ENCODE measurements at places on chromosomes 12 and 14. TPM values are rescaled to one million over a fixed set of nuclear protein-coding genes. Genes with fewer than 3 reads are reported as not detected.

DNA sequence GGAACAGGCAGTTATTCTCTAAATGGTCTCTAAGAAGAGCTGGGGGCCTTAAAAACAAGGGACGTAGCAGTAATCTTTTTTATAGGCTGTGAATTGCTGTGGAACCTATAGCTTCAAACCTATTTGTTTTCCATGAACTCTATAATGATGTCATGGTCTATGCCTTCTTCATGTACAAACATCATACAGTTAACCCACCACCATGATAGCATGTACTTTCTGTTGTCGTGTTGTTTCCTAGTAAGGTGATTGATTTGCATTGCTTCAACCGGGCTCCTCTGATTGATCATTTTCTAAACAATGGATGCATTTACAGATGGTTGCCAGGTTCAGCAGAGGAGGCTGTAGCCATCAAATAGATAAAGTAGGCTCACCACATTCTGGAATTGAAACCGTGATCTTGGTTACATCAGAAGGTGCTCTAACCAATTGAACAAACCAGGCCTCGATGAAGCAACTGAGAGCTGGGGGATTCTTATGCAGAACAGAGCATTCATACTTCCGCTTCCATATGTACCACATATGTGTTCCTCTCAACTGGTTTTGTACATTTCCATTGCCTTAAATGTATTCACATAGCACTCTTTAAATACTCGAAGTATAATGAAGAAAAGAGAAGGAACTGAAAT, 25.6 kb upstream of the PCNX1 start:
- H3K4me3 ChIP-seq: no peak overlapping the region
- no peak for DNase-seq
- H3K27ac ChIP-seq: no peak overlapping the region
- no peaks in the 10 kb centered on the region for H3K4me1 ChIP-seq
- H3K36me3 ChIP-seq: no peaks in the 10 kb centered on the region

CBLN3 gene
- 0.25 TPM for total RNA-seq

TSPAN8 gene
- not detected for total RNA-seq

DNA sequence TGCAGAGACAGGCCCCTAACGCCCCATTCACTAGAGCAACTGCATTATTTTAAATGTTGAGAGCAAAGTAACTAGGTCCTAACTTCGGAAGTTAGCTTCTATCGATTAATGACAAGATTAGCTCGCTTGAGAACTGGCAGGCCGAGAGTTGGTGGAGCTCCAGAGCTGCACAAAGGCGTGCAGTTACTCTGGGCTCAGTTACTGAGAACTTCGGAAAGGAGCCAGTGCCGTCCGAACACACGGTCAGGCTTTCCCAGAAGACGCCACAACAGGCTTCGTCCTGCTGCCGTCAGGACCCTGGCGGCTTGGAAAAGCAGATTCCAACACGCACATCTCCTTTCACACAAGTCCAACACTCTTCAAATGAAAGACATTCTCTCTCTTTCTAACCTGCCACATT, 45.4 kb upstream of the TESC start:
- no peak overlapping the region for H3K4me3 ChIP-seq
- no peaks in the 10 kb centered on the region for H3K27me3 ChIP-seq
- H3K27ac ChIP-seq: no peak overlapping the region
- no peaks in the 10 kb centered on the region for H3K4me1 ChIP-seq
- H3K36me3 ChIP-seq: no peaks in the 10 kb centered on the region

MTRFR gene
- total RNA-seq: 12.7 TPM

GRIN2B gene
- 0.52 TPM for total RNA-seq

ADCY4 gene
- not detected for total RNA-seq

- no peak for DNase-seq
- peaks cover 20% of the 10 kb centered on the region for H3K4me1 ChIP-seq
- H3K27me3 ChIP-seq: no peaks in the 10 kb centered on the region
- no peak overlapping the region for H3K4me3 ChIP-seq
- H3K27ac ChIP-seq: no peak overlapping the region
These were observed 109.1 kb downstream of the DYRK2 start for GRCh38 chr12:67757651-67758050.

HOXC9 gene
- not detected for total RNA-seq
